Hepatocyte (in vitro differentiated cells): ENCODE measurements at places on chromosomes 16 and 17. TPM values are rescaled to one million over a fixed set of nuclear protein-coding genes. Genes with fewer than 3 reads are reported as not detected.

HSD17B1 gene
- total RNA-seq: 0.12 and 2.7 TPM in 2 replicates

SLC7A6 gene
- 23.4 and 29.7 TPM in 2 replicates for total RNA-seq

NFATC2IP gene
- 17.3 and 17.4 TPM in 2 replicates for total RNA-seq

NATD1 gene
- 5.0 and 5.4 TPM in 2 replicates for total RNA-seq

PMP22 gene
- total RNA-seq: 111 and 113 TPM in 2 replicates

G6PC1 gene
- total RNA-seq: 14.2 and 18.2 TPM in 2 replicates

ABCC12 gene
- not detected in 2 replicates for total RNA-seq

C17orf50 gene
- not detected in 2 replicates for total RNA-seq

ARHGAP27 gene
- 27.9 and 78.1 TPM in 2 replicates for total RNA-seq

HOXB8 gene
- total RNA-seq: 0.57 and 1.6 TPM in 2 replicates

KRTAP2-3 gene
- not detected in 2 replicates for total RNA-seq

MRPS23 gene
- total RNA-seq: 21.9 and 35.1 TPM in 2 replicates

SLC5A10 gene
- not detected in 2 replicates for total RNA-seq

ZNF624 gene
- 6.6 and 7.1 TPM in 2 replicates for total RNA-seq

KCNH4 gene
- 0.08 and 0.17 TPM in 2 replicates for total RNA-seq

FOXL1 gene
- total RNA-seq: 2.0 and 3.1 TPM in 2 replicates

KRT20 gene
- 2.4 and 3.4 TPM in 2 replicates for total RNA-seq

KRT32 gene
- not detected in 2 replicates for total RNA-seq

HOXB1 gene
- total RNA-seq: not detected in 2 replicates
